ENCODE measurements at places on chromosomes 12 and 14. TPM values are rescaled to one million over a fixed set of nuclear protein-coding genes. Genes with fewer than 3 reads are reported as not detected.

FOXM1 gene
- 105 TPM for total RNA-seq

TEAD4 gene
- total RNA-seq: 0.32 TPM

SHMT2 gene
- 360 TPM for total RNA-seq

SERPINA3 gene
- total RNA-seq: not detected

GLIPR1 gene
- 3.5 TPM for total RNA-seq

GPR137C gene
- total RNA-seq: 0.27 TPM

NPFF gene
- total RNA-seq: not detected

PTPRO gene
- 2.4 TPM for total RNA-seq

IQSEC3 gene
- total RNA-seq: 0.32 TPM

ENDOU gene
- total RNA-seq: not detected

RD3L gene
- total RNA-seq: not detected

NXPH4 gene
- total RNA-seq: 0.54 TPM

GPRC5D gene
- total RNA-seq: not detected

ENO2 gene
- total RNA-seq: 264 TPM

PLBD1 gene
- total RNA-seq: not detected

SH2B3 gene
- total RNA-seq: 18.0 TPM

DHRS1 gene
- total RNA-seq: 13.3 TPM

LBHD2 gene
- not detected for total RNA-seq

TOMM20L gene
- not detected for total RNA-seq

CIROP gene
- not detected for total RNA-seq

RFLNA gene
- 0.32 TPM for total RNA-seq

CD163 gene
- not detected for total RNA-seq

DTX1 gene
- total RNA-seq: 9.8 TPM

TCL1B gene
- not detected for total RNA-seq

MMP17 gene
- not detected for total RNA-seq

EMP1 gene
- total RNA-seq: 1.4 TPM

Measured in activated naive CD4-positive, alpha-beta T cell treated with anti-CD3 and anti-CD28 coated beads, Interleukin-2, amount 50 U/mL, for 72 hours (primary cell).